ENCODE measurements at places on chromosomes 5 and 9.

GRCh38 chr5:116442095-116442534 lies 132.5 kb downstream of the SEMA6A start:
- no peak for DNase-seq

DNA sequence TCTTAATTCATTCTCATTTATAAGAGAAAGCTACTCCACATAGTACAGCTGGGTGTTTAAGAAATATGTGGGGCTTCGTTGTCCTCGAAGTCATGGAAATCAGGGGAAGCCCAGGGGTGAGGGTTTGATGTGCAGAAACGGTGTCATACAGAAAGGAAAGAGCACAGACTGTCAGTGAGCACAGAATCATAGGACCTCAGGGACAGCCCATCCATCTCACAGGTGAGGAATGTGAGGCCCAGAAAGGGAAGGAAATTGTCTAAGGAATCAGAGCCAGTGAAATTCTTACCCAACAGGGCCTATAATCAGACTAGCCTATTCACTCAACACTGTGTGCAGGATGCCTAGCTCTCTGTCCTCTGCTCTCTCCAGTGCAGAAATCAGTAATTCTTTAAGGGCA lies 535.6 kb downstream of the SPOCK1 start:
- DNase-seq: no peak

GRCh38 chr5:80406980-80407734 lies 707 bp upstream of the ZFYVE16 start:
- DNase-seq: no peak

DNA sequence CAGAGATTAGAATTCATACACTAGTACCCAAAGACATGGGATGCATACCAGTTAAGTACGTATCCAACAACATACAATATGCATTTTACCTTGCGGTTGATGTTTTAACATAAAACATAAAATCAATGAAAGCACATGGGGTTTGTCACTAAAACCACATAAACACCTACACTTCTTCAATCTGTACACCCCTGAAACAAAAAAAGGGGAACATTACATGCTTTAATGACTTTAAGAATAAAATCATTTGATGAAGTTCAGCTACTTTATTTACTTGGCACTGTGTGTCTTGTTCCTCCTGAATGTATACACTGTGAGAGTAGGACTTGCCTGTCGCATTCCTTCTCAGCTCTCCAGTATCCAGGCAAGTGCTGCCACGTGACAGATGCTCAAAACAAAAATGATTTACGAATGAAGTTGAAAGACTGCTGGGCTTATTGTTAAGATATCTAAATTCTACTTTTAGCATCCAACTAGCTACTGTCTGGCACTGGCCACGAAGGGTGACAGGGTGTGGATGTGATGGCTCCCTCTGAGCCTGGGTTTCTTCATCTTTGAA lies 21.0 kb downstream of the TNFSF15 start:
- no peak for DNase-seq
